ENCODE measurements at places on chromosomes 7 and 10.
A peak's percentile ranks its signal among the peaks of the same experiment; 100 is the strongest.

DNA sequence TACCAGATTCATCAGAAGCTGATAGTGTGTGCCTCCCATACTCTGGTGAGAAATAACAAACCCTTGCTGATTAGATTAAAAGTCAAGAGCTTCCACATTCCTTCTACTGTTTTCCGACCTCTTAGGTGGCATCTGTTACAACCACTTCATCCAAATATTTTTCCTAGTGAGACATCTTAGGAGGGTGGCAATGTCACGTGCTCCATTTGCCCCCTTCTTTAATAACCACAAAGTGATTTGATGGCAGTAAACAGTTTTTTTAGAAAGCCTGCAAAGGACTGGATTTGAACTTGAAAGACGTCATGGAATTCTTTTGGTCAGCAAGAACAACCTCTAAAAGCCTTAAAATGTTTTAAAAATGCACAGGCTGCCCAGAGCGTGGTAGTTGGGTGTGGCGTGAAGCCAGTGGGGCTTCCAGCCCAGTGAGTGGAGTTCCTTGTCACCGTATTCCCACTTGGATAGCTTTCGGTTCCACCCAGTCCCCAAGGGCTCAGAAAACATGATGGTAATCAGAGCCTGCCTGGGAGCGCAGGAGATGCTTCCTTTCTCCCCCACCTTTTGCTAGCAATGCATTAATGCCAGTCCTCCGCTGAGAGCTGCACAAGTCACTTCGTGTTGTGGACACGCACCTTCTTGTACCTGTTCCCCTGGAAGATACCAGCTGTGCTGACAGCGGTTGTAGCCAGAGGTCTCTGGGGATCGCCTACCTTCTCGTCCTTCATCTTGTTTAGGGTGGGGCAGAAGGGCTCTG, 256.4 kb downstream of the KIAA1217 start:
- DNase-seq = peak; percentile 50

DNA sequence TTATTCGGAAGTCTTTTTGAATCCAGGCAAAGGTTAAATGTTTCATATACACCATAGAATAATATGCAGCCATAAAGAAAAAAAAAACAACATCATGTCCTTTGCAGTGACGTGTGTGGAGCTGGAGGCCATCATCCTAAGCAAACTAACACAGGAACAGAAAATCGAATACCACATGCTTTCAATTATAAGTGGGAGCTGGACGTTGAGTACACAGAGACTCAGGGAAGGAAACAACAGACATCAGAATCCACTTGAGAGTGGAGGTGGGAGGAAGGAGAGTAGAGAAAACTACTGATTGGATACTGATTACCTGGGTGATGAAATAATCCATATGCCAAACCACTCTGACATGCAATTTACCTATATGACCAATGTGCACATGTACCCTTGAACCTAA, 293.4 kb downstream of the KLF6 start:
- DNase-seq = no peak

- no peak for DNase-seq
Observed at GRCh38 chr10:119183664-119184412, 5.2 kb upstream of the PRDX3 start.

DNA sequence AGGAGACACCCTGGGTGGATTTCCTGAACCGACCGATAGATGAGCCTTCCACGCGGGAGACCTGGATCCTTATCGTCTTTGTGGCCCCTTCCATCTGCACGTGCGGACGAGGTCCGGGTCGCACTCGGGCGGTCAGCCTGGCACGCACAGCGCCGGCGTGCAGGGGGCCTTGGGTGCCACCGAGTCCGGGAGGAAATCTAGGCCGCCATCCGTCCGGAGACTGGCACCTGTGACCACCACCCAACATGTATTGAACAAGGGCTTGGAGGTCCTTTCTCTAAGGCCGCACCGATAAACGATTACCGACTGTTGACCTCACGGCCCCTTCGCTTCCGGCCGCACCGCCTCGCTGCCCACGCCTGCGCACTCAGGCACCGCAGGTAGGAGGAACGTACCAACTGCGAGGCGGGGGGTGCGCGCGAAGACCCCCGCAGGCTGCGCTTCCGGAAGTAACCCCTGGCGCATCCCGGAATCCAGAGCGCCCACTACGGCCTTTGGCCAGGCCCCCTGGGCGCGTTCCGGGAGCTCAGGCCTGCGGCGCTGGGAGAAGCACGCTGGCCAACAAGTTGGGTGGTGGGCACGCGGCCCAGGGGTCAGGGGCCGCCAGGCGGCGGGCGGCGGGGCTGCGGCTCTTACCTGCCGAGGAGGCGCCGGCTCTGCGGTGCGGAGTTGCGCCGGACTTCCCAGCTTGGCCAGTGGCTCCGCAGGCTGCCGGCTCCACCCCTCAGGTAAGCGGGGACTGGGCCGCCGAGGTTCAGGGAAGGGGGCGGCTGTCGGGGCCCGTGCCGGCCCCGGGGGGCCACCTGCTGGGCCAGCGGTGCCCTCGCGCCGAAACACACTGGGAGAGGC, at the start of the genes ACTR3C and LRRC61:
Gene ACTR3C, minus strand, starts transcription at position 713 of the 849 bp plus-strand sequence. CDS start 28,249 bp downstream, outside the sequence.
Gene LRRC61, plus strand, starts transcription at position 523 of the 849 bp plus-strand sequence. CDS start 13,507 bp downstream, outside the sequence.
- no peak for DNase-seq

GRCh38 chr7:108618056-108618455, 48.4 kb downstream of the DNAJB9 start:
- DNase-seq = no peak
